Stimulated activated CD8-positive, alpha-beta memory T cell treated with anti-CD3 and anti-CD28 coated beads, Interleukin-7, amount 100 ng/mL, for 48 hours (primary cell): ENCODE measurements at places on chromosomes 12 and 14.

DNA sequence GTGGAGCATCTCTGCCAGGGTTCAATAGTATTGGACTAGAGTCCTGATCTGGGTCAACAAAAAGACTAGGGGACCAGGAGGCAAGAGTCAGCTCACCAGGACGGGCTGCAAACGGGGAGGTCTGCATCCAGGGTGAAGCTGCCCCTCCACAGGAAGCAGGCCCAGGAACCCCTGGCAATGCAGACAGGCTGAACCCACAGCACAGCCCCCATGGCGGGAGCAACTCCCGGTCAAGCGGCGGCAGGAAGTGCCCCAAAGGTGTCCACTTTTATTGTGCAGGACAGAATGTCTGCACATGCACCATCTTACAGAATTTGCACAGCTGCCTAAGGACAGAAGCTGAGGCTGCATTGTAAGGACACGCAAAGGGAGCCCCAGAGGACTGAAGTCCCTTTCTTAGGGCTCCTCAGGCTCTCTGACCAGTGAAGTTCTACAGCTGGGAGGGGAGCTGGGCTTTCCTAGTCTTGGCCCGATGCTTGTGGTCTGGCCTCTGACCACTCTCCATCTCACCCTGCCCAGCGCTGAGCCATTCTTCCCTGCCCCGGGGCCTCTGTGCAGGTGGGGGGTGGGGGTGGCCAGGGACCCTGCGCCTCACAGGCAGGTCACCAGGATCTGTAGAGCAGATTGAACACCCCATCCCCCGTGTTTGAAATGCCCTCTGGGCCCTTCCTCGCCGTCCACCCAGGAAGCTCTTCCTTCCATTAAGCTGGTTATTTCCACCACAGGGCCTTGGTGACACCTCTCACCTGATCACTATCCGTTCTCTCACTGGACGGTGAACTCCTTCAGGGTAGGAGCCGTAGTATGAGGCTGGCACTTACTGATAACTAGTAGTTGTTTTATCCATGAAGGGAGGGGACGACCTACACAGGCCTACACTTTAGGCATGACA, 75.9 kb downstream of the NINJ2 start:
- no peak for DNase-seq

DNA sequence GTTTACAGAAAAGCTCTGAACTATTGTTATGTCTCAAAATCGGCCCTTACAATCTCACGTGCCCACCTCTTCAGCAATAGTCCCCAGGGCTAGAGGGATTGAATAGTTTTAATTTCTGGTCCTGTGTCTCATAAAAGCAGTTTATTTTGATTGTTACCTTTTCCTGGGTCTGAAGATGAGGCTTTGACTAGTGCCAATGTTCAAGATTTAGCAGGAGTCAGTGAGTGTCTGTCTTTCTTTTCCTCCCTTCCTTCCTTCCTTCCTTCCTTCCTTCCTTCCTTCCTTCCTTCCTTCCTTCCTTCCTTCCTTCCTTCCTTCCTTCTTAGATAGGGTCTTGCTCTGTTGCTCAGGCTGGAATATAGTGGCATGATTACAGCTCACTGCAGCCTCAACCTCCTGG, 24.7 kb upstream of the SOCS2 start:
- DNase-seq, result no peak

DNA sequence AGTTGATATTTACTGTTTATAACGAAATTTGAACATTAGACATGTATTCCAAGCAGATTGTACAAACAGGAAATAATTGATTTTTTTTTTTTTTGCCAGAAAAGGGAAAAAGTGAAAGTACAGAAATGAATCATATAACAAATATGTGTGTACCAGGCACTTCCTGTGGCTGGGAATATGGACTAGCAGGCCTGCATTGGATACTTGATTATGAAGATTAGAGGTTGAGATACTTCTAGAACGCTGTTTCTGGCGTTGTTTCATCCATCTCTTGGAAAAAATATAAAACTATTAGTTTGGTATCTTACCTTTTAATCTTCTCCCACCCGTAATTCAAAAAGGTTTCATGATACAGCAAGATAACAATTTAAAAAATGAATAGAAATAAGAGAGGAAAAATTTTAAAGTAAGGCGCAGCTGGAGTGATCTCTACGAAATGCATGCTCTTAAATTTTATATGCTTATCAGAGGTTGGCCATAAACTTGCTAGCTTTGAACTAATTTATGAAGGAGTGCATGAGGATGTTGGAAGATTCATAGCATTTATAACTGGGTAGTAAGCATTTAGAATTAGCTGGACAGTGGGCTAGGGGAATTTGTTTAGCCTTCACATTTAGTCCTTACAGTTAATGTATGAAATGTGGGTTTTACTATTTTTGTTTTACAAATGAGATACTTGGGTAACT, 90.8 kb downstream of the AEBP2 start:
- DNase-seq, result no peak

- no peak for DNase-seq
Observed at GRCh38 chr12:90124914-90125313, 416.3 kb upstream of the ATP2B1 start.

- no peak for DNase-seq
Observed at GRCh38 chr12:85872497-85873091, 1.5 kb upstream of the NTS start.

GRCh38 chr12:131138638-131139362, 185.1 kb downstream of the ADGRD1 start:
- DNase-seq, result no peak

GRCh38 chr14:50363714-50364111, 33.0 kb downstream of the CDKL1 start:
- DNase-seq, result peak; percentile 11

DNA sequence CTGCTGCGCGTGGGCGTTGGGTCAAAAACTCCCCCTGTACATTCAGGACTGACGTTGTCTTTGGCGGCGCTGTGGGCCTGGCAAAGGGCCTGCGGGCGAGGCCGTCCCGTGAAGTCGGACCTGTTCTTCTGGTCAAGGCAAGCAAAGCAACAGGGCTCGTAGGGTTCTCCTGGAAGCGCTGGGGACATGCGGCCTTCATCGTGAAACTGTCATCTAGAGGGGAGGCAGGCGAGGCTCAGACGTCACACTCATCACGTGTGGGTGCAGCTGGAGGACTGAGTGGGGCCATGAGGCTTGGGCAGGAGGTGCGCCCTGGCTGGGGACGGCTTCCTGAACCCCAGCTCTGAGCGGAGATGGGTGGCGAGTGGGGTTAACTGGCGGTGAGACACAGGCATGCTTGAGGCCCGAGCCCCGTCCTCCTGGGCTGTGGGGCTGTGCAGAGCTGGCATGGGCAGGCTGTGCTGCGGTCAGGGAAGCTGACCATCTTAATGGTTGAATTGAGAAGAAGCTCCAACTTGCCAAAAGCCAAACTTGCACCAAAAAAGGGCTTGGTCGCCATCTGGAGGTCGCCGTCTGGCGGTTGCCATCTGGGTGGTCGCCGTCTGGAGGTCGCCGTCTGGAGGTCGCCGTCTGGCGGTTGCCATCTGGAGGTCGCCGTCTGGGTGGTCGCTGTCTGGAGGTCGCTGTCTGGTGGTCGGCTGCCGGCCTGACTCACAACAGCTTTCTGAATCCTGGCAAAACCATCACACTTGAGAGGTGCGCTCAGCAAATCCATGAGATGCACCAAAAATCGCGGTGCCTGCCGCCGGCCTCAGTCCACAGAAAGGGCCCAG, 66.2 kb downstream of the NOC4L start:
- no peak for DNase-seq

DNA sequence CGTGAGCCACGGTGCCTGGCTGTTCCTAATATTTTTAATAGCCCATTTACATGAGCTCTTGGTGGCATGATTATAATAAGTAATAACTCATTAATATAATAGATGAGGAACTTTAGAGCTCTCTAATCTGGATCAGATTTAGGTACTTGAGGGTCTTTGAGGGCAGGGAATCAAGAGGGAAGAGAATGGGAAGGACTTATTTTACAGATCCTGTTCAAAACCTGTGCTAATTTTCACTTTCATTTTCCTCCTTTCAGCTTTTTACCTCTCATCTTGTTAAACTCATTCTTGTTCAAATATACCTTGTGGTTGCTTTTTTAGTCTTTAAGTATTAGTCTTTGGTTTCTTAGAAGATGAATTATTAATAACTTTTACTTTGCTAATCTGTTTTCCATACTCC, 5.6 kb downstream of the NECAP1 start:
- DNase-seq, result no peak

DNA sequence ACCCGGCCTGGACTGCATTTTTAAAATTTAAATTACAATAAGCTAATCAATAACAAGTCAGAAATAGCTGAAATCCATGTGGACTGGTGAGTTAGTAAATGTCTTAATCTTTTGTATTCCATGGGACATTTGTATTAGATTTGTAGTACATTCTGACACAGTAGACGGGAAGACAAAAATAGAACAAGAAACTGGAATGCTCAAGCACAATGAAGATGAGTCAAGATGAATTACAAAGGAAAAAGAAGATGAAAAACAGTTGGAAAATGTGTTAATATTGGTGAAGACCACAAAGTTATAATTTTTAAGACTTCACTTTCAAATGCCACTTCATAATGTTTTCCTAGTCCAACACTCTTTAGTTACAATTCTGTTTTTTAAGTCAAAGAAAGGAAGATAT, 97.8 kb upstream of the FERMT2 start:
- no peak for DNase-seq

DNA sequence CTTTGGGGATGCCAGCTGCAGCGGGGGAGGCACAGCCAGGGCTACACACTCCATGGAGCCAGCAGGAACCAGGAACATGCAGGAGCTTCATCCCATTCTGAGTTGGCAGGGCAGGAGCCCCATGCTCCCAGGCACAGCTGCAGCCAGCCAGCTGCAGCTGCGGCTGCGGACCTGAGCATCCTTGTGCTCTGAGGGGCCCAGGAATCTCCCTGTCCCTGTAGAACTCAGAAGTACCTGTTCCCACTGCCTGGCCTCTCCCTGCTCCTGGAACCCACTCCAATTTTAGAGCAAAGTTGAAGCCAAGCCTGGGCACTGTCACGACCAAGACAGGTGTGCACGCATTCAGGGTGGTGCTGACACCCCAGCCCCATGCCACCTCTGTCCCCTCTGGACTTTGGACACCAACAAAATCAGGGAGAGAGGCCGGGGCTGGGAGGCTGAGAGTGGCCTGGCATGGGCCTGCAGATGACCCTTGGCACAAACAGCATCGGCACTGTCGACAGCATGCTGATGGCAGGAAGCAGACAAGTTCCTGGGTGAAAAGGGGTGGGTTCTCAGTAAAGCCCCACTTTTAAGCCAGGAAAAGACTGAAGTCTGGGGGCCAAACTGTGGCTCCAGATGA, 257.3 kb upstream of the LRFN5 start:
- DNase-seq, result no peak

GRCh38 chr12:96495841-96496545, 6.6 kb downstream of the CFAP54 start:
- no peak for DNase-seq

- DNase-seq, result no peak
Observed at GRCh38 chr12:51403681-51404136, 12.5 kb upstream of the GALNT6 start.

GRCh38 chr14:49614196-49614595, 6.2 kb downstream of the RPL36AL start:
- DNase-seq, result no peak

DNA sequence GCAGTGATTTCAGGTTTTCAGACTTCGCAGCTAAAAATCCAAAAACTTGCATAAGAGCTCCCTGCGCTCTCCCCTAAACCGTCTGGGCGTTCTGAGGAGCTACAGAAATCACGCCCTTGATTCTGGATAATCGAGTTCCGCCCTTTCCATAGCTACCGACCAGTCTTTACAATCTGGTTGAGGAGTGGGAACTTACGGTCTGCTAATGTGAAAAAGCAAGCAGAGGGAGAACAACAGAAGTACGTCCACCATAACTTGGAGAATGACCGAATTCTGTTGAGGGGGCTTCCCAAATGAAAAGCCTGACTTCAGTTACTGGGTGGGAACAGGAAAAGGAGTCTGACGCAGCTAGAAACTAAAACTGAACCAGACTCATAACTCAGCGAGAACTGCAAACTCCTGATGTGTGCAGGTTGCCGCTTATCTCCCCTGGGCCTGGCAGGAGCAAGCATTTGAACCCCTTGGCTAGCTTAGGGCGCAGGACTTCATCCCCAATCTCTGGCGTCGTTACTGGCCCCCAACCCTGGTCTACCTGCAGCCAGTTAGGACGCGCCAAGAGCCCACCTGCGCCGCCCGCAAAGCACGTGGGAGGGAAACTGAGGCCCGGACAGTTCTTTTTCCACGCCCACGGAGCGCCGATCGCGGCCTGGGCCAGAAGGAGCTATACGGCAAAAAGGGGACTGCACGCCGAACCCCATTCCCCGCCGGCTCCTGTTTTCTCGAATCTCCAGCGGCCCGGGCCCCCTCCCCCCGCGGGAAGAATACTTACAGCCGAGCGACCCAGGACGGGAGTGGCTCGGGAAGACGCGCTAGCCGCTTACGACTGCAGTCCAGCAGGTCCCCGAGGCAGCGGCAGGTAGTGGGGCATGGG, 838 bp downstream of the LRIG3 start:
- no peak for DNase-seq

GRCh38 chr12:1886396-1887008, 31.9 kb downstream of the CACNA2D4 start:
- DNase-seq, result no peak

DNA sequence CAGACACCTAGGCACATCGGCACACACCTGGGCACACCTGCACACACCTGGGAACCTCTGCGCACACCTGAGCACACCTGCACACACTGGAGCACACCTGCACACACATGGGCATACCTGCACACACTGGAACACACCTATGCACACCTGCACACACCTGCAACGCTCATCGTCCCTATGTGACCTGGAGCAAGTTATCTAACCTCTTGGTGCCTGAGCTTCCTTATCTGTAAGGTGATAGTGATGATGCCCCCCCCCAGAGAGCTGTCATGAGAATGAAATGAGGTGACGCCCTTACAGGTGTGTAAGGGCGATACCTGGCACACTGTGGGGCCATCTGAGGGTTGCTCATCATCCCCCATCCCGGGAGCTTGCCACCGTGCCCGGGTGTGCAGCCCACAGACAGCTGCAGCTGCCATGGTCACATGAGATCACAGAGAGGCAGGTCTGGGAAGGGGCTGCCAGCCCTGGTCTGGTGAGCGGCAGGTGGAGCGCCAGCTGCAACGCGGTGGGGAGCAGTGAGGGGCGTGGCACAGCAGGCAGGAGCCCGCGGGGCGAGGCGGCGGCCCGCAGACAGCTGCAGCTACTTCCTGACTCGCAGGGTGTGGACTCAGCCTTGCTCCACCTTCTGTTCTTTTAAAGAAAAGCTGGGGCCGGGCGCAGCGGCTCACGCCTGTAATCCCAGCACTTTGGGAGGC, 59.9 kb upstream of the FBRSL1 start:
- no peak for DNase-seq

DNA sequence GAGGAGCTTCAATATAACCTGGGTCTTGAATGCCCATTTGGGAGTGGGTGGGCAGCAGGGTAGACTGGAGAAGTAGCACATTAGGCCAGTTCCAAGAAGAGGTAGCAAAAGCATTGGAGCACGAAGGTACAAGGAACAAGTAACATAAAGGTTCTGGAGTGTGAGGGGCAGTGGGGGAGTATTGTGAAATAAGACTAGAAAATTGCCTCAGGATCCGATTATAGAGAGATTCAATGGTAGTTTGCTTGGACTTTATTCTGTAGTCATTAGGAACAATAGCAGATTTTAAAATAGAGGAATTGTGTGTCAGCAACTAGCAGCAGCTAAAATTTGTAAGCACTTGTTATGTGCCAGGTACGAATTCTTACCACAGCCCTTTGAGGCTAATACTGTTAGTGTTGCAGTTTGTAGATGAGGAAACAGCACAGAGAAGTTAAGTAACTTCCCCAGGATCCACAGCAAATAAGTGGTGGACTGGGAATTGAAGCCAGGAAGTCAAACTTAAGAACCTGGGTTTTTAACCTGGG, 61.8 kb downstream of the PPFIBP1 start:
- no peak for DNase-seq
